ENCODE measurements at places on chromosomes 12 and 14.
A peak's percentile ranks its signal among the peaks of the same experiment; 100 is the strongest.

- DNase-seq, result no peak
These were observed 5.7 kb downstream of the RAB35 start for GRCh38 chr12:120110550-120111501.

GRCh38 chr12:55068416-55069010, 48.7 kb downstream of the NEUROD4 start:
- DNase-seq, result peak; percentile 45

DNA sequence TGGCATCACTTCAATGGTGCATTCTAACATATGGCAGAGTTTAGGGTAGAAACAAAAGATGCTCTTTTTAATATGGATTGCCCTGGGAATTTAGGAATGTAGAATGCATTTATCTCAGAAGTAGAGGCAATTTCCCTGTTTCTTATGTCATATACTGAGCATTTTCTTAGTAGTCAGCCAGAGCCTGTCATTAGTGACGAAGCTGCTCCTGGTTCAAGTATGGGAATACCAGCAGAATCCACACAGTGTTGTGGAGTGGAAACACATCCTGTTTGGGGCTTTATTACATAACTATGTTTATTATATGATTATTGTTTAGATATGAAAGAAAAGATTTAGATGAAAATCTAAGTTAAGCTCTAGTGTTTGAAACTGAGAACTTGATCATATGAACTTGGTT, 12.2 kb downstream of the CIPC start:
- DNase-seq, result no peak

DNA sequence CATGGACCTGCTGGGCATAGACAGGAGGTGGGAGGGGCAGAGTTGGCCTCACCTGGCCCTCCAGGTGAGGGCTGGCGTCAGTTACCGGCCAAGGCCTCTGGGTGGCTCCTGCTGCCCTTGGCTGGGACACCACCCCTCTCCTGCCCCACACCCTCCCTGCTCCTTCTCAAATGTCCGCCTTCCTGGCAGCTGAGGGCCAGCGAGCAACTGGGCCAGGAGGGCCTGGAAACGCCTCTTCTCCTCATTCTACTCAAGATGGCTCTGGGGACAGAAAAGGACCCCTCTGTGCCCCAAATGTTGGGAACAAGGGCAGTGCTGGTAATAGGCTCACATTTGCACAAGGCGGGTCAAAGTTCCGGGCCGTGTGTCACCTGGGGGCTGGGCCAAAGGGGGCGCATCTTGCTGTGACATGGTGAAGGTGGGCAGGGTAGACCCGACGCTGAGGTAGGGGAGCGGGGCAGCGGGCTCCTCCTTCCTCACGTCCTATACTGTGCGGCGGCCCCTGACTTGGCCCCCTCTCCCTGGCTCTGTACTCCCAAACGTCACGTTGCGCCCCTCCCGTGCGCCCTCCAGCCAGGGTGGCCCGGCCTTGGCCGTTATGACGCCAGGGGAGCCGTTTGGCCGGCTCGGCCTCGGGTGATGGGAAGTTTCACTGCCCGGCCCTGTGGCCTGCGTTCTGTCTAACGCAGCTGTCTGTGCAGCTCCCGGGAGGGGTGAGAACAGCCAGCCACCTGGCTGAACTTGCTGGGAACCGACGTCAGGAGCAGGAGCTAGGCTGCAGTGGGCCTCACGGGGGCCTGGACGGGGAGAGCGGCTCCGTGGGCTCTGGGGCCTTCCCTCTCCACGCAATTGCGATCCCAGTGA, 18.0 kb upstream of the DLK1 start:
- DNase-seq, result peak; percentile 93

DNA sequence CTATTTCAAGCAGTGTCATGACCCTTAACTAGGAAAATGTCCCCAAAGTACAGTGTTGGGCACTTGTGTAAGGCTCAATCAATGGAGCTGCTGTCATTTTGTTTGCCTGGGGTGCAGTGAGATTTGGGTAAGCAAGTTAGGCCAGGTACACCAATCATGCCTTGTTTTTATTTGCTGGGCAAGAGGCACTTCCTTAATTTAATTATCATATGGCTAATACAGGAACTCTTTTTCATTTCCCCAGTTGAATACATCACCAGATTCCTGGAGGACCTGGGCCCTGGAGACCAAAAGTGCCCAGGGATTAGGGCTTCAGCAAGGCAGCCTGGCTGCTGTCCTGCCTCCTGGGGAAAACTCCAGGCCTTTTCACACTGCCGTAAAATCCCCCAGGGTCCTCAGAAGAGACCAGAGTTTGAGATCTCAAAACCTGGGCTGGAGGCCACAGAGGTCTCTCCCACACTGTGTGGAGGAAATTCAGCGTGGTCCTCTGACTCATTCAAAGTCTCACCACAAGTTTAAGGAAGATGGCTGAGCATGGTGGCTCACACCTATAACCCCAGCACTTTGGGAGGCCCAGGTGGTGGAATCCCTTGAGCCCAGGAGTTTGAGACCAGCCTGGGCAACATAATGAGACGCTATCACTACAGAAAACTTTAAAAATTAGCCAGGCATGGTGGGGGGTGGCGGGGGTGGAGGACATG, 28.4 kb upstream of the FOXN3 start:
- no peak for DNase-seq

DNA sequence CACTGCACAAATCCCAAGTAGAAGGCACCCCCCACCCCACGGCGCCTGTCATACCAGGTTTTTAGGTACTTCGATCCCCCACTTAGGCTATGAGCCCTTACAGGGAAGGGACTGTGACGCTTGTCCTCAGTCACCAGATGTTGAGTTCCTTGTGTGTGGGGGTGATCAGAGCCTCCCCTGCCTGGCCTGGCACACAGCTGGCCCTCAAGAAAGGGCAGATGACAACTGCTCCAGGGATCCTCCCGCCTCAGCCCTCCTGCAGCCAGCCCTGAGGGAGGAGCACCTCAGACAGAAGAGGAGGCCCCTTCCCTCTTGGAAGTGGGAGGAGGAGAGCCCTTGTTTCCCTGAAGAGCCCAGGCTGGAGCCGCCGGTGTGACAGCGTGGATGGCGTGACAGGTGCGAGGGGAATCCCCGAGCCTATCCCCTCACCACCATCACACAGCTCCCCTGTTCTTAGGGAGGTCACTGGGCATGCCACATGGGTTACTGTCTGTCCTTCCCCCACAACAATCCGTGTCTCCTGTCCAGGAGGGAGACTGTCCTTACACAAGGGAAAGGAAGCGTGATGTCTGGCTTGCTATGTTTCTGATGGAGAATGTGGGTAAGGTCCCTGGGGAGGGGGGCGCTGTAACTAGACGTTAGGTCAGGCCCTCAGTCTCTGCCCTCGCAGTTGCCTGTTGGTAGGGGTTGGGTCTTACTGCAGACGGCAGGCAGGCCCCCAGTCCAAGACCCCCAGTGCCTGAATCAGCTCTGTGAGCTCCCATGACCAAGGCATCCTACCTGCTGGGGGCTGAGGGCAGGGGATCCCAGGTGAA, 31.4 kb downstream of the P2RX4 start:
- DNase-seq, result no peak
